ENCODE measurements at places on chromosomes 2 and 18. TPM values are rescaled to one million over a fixed set of nuclear protein-coding genes. Genes with fewer than 3 reads are reported as not detected.

DNA sequence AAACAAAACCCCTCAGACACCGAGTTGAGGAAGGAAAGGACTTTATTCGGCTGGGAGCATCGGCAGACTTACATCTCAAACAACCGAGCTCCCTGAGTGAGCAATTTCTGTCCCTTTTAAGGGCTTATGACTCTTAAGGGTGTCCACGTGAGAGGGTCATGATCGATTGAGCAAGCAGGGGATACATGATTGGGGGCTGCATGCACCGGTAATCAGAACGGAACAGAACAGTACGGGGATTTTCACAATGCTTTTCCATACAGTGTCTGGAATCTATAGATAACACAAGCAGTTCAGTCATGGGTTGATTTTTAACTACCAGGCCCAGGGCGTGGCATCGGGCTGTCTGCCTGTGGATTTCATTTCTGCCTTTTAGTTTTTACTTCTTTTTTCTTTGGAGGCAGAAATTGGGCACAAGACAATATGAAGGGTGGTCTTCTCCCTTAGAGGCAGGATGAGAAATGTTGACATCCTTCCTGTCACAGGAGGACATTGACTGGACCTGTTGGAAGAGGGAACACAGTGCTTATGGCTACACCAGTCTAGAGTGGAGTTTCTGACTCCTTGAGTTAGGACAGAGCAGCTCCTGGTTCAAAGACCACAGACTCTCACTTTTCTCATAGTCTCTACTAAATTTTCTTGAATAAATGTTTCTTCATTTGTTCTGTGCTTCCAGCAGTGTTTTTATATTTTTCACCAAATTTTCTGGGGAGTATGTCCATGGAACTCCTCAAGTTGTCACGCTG lies 35.8 kb downstream of the SPOPL start:
- DNase-seq, result no peak

DNA sequence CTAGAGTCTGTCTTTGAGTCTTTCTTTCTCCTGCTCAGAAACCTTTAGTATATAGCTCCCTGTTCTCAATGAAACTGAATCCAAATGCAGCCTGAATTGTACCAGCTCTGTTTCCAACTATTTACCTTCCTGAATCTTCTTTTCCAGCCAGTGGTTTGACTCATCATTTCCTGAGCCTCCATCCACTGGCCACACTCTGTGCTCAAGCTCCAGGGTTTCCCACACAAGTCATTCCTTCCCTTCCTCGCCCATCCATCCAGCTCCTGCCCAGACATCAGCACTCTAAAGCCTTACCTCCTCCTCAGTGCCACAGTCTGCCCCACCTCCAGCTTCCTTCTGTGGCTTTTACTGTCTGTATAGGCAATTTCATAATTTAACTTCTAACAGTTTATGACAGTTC lies 233.6 kb upstream of the RASGRP3 start:
- DNase-seq, result no peak

DNA sequence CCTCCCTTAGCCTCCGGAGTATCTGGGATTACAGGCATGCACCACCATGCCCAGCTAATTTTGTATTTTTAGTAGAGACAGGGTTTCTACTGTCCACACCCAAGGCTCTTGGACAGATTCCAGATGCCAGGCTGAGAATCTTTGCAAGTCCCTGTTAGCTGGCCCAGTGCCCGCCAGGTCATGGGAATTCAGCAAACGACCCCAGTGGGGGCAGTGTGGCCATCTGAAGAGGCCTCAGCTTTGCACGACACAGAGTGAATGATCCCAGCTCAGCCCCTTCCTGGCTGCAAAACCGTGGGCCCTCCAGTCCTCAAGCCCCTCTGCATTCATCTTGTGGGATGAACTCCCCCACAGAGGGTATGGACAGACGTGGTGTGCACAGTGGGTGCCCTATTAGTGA lies 179.5 kb upstream of the ID2 start:
- no peak for DNase-seq

GRCh38 chr2:219269362-219270054 lies 9.7 kb upstream of the DNAJB2 start:
- DNase-seq, result no peak

GRCh38 chr18:1103537-1103936 lies 198.9 kb downstream of the ADCYAP1 start:
- no peak for DNase-seq

- DNase-seq, result no peak
Measured at GRCh38 chr2:119389615-119390306, 23.0 kb downstream of the DBI start.

DNA sequence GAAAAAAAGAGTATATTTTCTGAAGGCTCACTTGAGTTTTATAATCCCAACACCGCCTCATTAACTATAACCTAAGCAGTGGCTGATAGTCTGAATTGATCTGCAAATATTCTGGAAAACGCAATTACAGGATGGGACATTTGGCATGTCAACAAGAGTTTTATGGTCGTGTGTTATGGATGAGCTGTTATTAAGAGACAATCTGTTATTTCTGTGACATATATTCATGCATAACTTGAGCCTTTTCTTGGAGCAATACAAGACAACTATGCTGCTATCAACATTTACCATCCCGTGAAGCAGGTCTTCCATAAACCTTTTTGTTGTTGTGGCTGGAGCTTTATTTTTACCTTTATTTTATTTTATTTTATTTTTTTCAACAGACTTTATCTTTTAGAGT lies 164.4 kb downstream of the SCG2 start:
- no peak for DNase-seq

DNA sequence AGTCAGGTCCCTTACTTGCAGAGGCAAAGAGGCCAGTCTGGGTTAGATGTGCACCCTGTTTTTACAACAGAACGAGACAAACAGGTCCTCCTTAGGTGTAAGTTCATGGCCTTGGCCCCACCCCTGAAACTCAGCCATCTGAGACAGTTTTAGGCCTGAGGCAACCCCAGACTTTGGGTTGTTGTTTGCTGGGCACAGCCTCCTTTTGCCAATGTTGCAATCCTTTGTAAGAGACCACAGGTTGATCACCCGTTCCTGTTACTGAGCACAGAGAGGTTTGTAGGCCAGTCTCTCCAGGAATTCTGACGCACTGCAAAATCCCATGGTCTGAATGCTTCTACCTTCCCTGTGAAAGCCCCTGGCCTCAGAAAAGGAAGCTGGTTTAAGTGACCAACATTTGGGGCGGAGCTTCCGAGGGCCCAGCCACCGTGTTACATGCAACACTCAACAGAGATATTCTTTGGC lies 15.5 kb upstream of the IL1RN start:
- DNase-seq, result no peak

DNA sequence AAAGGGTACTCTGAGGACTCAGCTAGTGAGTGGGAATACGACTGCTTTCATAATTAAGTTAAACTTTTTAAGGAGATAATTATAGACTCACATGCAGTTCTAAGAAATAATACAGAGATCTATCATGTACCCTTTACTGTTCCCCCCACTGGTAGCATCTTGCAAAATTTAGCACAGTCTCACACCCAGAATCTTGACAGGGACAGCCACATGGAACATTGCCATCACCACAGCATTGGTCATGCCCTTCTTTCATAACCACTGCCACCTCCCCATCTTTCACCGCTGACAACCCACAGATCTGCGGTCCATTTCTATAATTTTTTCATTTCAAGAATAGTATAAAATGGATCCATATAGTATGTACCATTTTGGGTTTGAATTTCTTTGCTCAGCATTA lies 37.8 kb downstream of the ARHGEF4 start:
- no peak for DNase-seq

GRCh38 chr2:145412155-145412554 lies 892.2 kb upstream of the ZEB2 start:
- no peak for DNase-seq

DNA sequence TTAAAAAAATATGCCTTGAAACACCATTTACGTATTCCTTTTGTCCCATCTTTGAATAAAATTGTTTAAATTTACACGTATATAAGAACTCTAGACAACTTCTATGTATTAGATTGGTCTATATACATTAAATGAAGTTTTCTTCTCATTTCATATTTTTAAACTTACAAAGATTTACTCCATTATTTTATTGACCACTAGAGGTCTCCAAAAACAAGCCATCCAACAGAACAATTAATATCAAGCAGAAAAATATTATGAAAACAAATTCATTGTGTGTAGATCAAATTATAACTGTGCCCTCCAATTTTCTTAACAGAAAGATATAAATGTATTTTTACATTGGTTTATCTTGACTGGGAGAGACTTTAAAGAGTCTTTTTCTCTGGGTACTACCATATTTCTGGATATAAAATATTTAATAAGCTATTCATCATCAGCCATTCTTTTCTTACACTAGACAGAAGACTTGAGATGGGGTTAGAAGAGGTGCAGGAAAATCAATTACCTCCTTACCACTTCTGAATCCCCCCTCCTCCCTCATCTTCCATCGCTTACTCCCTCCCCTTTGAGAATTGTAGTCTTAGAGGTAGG lies 66.5 kb downstream of the DPP4 start:
- no peak for DNase-seq

GRCh38 chr2:202104286-202104870 lies 31.3 kb downstream of the KIAA2012 start:
- DNase-seq, result peak; percentile 48

DNA sequence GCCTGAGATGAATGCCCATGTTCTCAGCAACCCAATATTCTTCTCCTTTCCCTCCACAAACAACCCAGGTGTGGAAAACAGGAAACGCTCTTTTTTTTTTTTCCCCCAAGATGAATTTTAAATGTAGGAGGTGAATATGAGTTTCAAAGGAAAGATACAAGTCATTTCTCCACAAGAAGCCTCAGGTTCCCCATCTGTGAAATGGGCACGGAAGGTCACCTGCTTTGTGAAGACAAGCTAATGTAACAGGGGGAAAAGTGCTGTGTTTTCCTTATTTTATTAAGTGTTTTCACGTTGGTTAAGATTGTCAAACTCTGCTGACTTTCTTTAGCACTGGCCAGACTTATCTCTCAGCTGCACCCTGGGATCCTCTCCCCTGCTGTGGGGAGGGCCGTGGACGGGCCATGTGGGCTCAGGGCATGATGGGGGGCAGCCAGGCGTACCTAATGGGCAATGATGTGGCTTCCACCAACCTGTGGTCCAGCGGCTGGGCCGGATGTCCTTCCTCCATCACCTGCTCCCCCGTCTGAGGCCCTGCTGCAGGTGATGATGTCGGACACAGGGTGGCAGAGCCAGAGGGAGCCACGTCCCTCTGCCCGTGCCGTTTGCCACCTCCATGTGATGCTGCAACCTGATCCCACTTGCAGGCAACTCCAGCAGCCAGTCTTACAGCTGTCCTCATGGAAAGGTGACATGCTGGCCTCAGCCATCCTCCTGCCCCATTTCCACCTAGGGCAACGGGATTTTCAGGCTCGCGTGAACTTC lies 130.0 kb upstream of the PXDN start:
- no peak for DNase-seq

GRCh38 chr2:176105730-176106580 lies 1.1 kb upstream of the HOXD11 start:
- DNase-seq, result no peak

DNA sequence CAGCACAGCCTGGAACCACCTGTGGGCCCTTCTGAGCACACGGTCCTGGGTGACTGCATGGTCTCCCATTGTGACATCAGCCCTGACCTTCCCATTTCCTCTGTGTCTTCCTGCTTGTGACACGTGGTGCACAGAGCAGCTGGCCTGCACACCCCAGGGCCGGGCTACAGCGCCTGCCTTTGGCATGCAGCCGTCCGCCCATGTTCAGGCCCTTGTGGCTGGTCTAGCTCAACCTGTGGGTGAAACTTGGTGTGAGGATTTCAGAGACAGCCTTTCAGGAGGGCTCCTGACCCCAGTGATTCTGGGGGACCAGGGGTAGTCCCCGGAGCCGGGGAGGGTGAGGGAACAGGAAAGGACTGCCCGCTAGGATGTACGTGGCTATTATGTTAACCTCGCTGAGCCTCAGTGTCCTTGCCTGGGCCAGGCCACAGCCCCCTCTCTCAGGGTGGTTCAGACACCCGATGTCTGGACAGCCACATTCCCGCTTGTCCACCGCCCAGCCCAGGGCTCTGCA lies 284.8 kb upstream of the HS6ST1 start:
- no peak for DNase-seq

DNA sequence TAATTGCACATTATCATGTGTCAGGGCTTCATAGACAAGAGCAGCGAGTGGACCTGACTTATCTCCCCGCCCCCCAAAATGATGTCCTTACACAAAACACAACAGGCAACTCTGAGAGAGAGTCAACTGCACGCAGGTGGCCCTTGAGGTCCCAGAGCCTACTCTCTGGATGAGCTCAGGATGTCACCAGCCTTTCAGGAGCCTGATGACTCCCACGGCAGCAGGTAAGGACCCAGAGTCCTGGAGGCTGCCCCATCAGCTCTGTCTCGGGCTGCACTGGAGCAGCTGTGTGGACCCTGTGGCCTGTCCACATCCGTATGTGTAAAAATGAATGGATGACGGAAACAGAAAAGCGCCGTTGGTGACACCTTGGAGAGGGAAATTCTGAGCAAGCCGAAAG lies 130.9 kb downstream of the HDAC4 start:
- DNase-seq, result no peak

- no peak for DNase-seq
Measured at GRCh38 chr18:32040936-32041335, 22.3 kb downstream of the RNF125 start.

- no peak for DNase-seq
Measured at GRCh38 chr2:126976721-126977328, 78.1 kb downstream of the TEX51 start.

- DNase-seq, result no peak
Measured at GRCh38 chr2:121377646-121378045, 92.6 kb upstream of the TFCP2L1 start.

GRCh38 chr2:183227176-183227575 lies 102.9 kb downstream of the NUP35 start:
- DNase-seq, result no peak

GRCh38 chr2:72326759-72327158 lies 179.1 kb upstream of the CYP26B1 start:
- DNase-seq, result no peak

- DNase-seq, result peak; percentile 4
Measured at GRCh38 chr18:59358414-59358711, 702 bp downstream of the LMAN1 start.

GRCh38 chr2:38948387-38948882 lies 58.8 kb downstream of the ARHGEF33 start:
- no peak for DNase-seq

GRCh38 chr2:230411570-230412370 lies 4.2 kb upstream of the SP100 start:
- DNase-seq, result peak; percentile 53

- DNase-seq, result no peak
Measured at GRCh38 chr2:217242947-217243346, 383.1 kb upstream of the TNP1 start.

GRCh38 chr2:200661477-200661876 lies 75.7 kb downstream of the AOX1 start:
- no peak for DNase-seq

The LANCL1 gene
- 38.7 TPM for total RNA-seq

The RTP5 gene
- total RNA-seq, result not detected

The EMILIN1 gene
- total RNA-seq, result 2.1 TPM

The KIAA2012 gene
- total RNA-seq, result 0.08 TPM

The CHCHD5 gene
- 27.4 TPM for total RNA-seq

The SLC8A1 gene
- 0.80 TPM for total RNA-seq

The PLEKHH2 gene
- 1.6 TPM for total RNA-seq

The MARCHF4 gene
- 0.46 TPM for total RNA-seq

The FBXO15 gene
- 5.4 TPM for total RNA-seq

The SCN3A gene
- total RNA-seq, result 0.38 TPM

The TMEFF2 gene
- total RNA-seq, result 0.10 TPM
